Stimulated activated CD4-positive, alpha-beta T cell treated with anti-CD3 and anti-CD28 coated beads, Interleukin-15, amount 100 ng/mL, for 1 hour (primary cell): ENCODE measurements at places on chromosomes 7 and 10.

- DNase-seq, result no peak
Measured at GRCh38 chr7:341841-342638, 52.1 kb downstream of the FOXL3 start.

DNA sequence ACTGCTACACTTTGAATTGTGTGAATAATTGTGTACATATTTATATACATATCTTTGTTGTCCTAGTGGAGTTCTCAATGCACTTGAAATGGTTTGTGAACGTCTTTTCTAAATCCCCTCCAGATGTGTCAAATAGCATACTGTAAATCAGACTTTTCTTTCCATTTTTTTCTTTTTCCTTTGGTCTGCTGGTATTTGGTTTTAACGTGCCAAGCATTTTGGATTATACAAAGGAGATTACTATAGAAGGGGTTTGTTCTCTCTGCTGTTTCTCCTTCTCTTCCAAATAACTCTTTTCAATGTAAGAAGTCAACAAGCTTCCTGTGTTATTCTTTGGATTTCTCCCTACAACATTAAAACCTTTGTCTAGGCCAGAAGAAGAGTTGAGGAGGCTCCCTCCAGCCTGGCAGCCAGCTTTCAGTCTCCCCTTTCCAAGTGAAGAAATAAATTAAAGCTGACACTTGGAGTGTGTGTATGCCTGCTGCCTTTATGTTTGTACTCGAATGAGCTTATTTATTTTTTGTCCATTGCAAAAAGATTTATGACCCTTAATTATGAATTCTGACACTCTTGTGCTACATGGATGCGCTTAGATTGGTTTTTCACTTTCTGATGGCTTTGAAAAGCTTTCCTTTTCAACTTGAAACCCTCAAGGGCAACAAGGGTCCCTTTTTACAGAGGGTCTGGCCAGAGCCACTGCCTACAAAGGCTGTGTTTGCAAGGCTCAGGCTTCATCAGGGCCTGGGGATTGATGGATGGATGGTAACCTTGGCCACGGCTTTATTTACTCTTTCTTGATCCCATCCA lies 107.8 kb downstream of the RAB18 start:
- no peak for DNase-seq

DNA sequence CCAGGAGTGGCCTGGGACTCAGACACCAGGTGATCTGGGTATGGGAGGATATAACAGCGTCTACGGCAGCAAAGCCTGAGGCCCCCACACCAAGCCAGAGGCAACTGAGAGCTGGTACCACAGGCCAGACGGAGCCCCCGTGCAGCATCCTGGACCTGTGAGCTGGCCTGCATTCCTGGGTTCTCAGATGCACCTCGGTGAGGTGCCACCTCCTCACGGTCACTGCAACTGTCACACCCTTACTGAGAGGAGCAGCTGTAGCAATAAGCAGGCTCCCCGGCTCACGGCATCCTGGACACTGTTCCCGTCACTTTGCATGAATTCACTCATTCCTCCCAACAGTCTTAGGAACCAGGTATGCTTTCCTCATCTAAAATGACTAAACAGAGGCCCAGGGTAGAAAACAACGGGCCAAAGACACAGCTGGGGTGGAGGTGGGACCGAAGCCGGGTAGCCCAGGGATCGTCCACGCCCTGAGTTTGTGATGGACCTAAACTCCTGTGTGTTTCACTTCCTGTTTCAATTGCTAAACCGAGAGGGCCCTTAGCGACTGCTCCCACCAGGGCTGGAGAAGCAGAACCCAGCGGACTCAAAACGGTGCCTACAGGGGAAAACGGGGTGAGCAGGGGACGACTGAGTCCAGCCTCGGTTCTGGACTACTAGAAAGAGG lies 98.7 kb downstream of the CTBP2 start:
- DNase-seq, result no peak

DNA sequence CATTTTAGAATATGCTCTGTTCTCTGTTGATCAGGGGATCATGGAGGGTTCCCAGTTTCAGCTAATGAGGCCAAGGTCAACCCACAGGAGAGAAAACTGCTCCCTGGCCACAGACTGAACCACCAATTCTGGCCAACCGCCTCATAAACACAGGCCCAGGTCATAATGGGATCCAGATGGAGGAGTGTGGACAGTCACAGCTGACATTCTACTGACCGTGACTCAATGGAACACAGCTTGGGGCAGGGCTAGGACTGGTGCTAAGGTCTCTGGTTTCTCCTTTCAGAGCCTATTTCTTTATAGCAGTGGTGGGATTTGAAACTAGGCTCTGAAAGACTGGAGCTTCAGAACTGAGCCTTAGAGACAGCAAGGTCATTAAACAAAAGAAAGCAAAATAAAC lies 68.3 kb downstream of the HIPK2 start:
- DNase-seq, result no peak

DNA sequence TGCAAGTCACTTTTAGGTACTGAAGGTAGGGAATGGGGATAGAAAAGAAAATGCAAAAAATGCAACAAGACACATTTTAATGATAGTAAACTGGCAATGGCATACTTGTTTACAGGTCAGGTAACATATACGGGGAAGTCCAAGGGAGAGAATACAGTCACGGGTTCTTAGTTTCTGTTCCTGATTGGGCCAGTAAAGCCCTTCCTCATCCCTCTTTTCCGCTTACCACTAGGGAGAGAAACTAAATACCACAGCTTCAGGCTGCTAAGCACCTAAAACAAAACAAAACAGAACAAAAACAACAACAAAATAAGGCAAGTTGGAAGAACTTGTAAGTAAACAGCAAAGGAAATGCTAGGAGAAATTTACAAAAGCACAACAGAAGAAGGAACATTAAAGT lies 65.2 kb upstream of the OGDHL start:
- no peak for DNase-seq

DNA sequence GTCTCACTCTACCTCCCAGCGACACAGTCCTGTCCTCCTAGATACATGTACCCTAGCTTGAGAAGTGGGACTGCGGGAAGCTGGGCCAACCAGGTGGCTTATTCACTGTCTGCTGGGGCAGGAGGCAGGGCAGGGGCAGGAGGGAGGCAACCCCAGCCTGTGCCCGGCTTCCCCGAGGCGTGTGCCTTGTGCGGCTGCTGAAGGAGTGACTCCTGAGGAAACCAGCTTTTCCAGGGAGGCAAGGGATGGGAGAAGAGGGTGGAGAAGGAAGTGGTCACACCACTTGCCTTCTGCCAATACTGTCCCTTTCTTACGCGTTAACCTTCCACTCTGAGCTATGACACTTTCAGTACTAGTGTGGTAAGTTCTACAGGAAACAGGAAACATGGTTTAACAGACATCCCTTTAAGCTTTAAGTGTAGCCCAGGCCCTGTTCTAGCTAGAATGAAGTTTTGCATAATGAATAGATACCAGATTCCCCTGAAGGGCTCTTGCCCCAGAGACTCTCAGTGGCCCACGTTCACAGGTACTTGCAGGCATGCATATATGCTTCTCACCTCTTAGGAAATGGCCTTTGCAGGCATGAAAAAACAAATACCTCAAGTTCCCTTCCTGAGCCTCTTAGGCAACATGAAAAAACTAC lies 40.6 kb downstream of the SYPL1 start:
- no peak for DNase-seq

GRCh38 chr7:69732203-69732602 lies 133.9 kb downstream of the AUTS2 start:
- DNase-seq, result no peak

- no peak for DNase-seq
Measured at GRCh38 chr7:936386-937054, 18.0 kb downstream of the ADAP1 start.

GRCh38 chr7:14902589-14903067 lies at the start of gene DGKB:
TSS of gene DGKB (minus strand) at chr7:14902751.
- no peak for DNase-seq

GRCh38 chr10:49275896-49276295 lies 23.1 kb upstream of the C10orf71 start:
- DNase-seq, result no peak

GRCh38 chr10:79459243-79459642 lies 13.8 kb upstream of the ZCCHC24 start:
- no peak for DNase-seq

DNA sequence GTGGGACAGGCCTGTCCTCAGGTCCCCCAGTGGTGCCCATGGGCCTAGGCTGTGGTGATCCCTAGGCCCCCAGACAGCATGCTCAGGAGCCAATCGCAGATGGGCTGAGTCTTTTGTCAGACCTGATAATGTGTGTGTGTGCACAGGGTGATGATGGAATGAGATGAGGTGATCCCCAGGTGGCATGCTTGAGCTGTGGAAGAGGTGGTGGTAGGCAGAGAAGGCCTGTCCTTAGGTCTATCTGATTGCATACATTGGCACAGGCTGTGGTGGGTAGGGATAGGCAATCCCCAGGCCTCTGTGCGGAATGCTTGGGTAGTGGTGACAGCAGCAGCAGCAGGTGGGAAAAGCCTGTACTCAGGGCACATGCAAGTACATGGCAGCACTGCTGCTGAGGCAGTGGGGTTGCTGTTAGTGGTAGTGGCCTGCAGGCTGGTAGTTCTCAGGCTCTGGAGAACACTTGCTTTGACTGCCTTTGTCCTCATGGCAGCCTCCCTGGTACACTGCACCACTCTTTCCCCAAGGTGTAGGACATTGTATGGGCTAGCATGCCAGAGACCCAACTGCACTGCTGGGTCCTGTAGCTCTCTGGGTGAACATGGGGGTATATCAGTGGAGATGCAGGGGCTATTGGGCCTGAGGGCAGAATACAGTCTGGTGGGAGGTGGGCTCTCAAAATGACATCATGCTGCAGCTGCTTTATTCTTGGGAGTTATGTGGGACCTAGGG lies 260.9 kb upstream of the PLPP4 start:
- DNase-seq, result no peak

- no peak for DNase-seq
Measured at GRCh38 chr7:55072251-55072650, 53.4 kb downstream of the EGFR start.

DNA sequence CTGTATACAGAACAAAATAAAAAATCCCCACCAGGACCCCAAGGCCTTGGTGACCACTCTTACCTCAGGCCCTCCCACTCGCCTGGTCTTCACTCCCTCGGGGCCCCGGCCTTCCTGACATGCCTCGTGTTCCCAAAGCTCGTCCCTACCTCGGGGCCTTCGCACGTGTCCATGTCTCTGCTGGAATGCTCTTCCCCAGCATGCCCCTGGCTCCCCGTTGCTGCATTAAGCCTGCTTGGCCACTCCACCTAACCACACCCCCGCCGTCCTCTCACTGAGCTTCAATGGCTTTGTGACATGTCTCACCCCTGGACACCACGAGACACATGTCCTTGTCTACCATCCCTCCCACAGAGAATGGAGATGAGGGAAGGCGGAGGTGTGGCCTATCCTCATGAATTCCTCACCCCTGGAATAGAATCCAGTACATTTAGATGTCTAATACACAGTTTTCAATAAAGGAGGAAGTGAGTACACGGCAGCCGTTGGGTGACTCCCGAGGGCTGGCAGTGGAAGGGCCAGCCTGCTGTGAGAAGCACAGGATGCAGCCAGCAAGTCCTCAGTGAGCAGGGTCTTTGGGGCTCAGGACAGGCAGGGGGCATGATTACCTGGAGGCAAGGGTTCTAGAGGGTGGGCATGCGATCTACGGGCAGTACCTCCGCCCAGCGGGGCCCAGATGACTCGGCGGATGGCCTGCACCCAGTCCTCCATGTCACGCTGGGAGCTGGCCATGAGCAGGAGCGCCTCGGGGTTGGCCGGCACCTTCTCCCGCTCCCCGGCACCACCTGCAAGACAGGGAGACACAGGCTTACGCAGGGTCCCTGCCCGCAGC lies 125.7 kb downstream of the ARHGAP22 start:
- DNase-seq, result no peak

DNA sequence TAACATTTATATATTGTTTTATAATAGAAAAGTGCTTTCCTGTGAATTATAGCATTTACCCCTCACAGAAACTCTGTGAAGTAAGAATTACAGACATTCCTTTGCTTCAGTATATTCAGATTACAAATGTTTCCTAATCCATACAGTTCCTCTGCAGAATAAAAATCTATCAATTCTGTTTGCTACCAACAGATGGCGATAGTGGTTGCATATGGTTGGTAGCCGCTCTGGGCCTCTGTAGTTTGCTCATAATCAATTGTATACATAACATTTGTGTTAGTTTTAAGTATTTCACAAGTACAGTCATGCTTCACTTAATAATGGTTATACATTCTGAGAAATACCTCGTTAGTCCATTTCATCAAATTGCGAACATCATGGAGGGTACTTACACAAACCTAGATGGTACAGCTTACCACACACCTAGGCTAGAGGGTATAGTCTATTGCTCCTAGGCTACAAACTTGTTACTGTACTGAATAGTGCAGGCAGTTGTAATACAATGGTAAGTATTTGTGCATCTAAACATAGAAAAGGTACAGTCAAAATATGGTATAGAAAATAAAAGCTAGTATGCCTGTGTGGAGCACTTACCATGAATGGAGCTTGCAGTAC lies 94.4 kb upstream of the STEAP4 start:
- no peak for DNase-seq

DNA sequence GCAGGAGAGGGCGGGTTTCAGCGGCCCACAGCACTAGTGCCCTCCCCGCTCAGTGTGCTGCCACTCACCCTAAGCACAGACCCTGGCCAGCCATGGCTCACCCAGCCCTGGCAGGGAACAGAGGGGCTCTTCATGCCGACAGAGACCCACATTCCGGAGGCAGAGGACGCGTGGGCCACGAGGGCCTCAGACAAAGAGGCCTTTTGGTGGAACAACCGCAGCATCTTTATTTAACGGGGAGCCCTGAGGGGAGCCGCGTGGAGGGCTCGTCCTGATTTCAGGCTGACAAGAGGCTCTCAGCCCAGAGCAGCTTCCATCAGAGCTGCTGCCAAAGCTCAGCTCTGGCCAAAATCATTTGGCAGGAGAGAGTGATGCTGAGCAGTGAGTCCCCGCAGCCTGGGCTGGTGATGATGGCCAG lies 127.8 kb downstream of the SH3PXD2A start:
- no peak for DNase-seq

- DNase-seq, result no peak
Measured at GRCh38 chr10:84256510-84257342, 11.9 kb downstream of the RGR start.

DNA sequence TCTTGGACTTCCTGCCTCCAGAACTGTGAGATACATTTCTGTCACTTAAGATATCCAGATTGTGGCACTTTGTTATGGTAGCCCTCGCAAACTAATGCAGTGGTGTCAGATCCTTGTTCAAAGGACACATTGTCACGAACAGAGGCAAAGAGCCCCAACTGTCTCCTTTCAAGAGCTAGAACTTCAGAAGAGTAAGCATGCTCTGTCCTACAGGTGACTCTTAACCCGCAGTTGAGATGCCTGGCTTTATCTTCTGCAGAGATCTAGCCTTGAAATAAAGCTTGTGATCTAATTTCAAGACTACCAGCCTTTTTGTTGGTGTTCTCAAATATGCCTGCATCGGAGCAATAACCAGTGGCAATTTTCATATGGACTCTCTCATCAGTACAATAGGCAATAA lies 134.4 kb downstream of the ATXN7L1 start:
- no peak for DNase-seq

DNA sequence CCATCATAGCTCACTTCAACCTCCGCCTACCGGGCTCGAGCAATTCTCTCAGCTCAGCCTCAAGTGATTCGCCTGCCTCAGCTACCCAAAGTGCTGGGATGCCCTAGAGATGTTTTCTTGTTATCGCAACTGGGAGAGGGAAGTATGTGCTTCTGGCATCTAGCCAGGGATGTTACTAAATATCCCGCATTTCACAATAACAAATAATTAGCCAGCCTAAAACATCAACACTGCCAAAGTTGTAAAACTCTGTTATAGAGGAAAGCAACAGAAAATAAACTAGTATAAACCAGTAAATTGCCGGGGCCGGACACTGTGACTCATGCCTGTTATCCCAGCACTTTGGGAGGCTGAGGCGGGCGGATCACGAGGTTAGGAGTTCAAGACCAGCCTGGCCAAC lies 7.2 kb downstream of the INA start:
- DNase-seq, result no peak

- no peak for DNase-seq
Measured at GRCh38 chr10:48455055-48455391, 148.5 kb downstream of the MAPK8 start.
